Fibroblast of the conjunctiva (primary cell): ENCODE measurements at places on chromosomes 5 and 9.

- no peak for DNase-seq
Measured at GRCh38 chr5:174745590-174746103, 21.3 kb downstream of the MSX2 start.

DNA sequence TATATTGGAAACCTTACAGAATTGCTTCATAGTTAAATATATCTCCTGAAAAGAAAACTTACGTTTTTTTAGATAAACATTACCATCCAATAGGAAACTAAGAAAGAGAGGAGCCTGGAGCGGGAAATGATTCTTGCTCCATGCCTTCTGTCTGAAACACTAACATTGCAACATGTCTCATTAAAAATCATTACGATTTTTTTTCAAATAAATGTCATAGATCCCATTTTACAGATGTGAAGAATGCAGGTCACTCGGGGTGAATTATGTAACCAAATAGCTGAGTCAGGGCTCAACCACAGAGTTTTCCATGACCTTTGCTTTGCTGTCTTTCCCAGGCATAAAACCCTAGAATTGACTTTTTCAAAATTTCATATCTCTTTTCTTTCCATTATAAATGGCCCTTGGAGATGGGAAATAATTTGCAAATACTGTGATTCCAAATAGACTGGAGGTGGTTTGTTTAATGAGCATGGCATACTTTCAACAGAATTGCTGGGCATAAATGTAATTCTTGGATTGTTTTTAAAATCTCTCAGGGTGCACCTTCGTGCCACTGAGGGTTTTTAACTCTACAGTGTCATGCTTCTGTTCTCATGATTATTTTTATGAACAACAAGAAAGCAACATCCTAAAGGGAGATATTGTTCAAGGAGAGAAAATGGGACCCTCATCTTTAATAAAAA lies 302.8 kb downstream of the EBF1 start:
- no peak for DNase-seq

GRCh38 chr5:112417931-112418658 lies 982 bp downstream of the EPB41L4A start:
- no peak for DNase-seq

DNA sequence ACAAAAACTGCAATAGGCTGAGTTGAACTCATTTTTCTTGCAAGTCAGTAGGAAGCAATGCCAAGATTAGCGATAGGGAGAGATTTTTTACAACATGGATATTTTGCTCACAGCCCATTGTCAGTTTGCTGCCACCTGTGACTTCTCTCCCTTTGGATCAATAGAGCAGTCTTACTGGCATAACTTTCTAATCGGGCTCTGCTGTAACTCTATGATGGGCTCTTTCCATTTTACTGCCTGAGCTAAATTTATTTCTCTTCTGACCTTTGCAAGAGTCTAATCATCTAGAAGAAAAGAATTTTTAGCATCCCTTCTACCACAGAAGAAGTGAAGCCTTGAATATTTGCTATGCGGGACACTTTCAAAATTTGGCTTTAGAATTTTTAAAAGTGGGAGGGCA lies 53.6 kb upstream of the SGCD start:
- DNase-seq = no peak

- DNase-seq = peak; percentile 78
Measured at GRCh38 chr9:110650261-110650660, 18.3 kb upstream of the MUSK start.

DNA sequence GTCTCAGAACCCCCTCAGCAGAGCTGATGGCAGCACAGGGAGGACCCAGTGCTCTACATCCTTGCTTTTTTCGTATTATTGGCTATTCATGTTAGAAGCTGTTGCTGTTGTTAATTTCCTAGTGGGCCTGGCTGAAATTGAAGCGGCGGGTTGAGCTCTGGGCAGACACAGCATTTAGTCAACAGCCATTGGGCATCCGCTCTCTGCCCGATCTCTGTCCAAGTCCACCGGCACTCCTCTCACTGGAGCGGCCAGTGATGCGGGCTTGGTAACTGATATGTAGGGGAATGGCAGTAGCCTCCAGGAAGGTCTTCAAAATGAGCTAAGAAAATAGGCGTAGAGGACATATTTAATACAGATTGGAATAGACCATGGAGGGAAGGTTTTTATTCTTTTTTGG lies 1.3 kb upstream of the GARNL3 start:
- DNase-seq = no peak

DNA sequence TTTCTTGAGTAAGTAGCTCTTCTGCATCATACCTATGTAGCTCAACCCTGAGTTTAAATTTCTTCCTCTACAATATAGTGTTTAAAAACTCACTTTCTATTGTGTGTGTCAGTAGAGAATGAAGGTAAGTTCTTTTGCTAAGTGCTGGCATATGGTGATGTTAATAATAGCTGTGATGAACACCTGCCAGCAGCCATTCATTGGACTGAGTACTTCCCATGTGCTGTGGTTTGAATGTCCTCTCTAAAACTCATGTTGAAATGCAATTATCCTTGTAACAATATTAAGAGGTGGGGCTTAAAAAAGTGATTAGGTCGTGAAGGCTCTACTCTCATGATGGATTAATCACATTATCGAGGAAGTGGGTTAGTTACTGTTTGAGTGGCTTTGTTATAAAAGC lies 645.2 kb upstream of the RGMB start:
- no peak for DNase-seq

DNA sequence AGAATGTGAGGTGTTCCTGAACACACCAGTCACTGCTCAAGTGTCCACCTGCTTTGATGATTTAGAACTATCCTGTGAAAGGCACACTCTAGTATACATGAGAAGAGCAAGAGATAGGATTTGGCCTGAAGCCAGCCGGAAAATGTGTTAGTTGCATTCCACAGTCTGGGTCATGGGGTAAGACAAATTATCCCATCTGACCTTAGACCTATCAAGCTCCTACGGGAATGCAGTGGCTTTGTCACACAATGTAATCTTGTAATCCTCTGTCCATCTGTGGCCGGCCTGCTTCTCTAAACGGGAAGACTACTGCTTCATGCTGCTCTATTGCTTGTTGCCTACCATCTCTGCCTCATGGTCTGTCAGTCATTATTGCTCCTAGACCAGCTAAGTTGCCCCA lies 92.4 kb upstream of the PRRC1 start:
- no peak for DNase-seq

- no peak for DNase-seq
Measured at GRCh38 chr5:181088289-181088688, 42.7 kb downstream of the OR2V1 start.

DNA sequence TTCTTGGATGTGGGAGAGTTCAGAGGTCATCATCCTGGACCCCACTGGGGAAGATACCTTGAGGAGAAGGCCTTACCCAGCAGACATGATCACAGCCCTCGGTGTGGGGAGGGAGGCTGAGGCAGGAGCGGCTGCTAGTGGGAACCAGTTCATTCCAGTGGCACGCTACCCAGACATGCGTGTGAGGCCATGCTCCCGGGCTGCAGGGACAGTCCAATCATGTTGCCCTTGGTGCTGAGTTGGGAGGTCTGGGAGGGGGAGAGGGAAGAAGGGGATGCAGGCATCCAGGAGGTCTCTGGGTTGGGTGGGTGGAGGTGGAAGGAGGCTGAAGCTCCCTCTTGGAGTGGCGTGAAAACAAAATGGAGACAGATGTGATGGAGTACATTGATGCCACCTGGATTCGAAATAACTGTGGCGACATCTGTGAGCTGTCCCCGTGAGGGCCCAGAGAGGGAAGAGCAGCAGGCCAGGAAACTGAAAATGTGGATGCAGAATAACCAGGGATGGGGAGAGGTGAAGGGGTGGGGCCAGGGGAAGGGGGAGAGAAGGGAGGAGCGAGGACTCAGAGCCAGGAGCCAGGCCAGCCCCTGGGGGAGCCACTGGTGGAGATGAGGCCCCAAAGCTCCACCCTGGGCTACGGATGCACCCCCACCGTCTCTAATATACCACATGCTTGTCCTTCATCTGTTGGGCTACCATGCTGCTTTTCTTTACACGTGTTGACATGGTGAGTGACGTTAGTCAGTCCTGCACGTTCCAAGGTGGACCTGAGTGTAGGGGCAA lies 16.2 kb downstream of the NDUFS6 start:
- DNase-seq = no peak

DNA sequence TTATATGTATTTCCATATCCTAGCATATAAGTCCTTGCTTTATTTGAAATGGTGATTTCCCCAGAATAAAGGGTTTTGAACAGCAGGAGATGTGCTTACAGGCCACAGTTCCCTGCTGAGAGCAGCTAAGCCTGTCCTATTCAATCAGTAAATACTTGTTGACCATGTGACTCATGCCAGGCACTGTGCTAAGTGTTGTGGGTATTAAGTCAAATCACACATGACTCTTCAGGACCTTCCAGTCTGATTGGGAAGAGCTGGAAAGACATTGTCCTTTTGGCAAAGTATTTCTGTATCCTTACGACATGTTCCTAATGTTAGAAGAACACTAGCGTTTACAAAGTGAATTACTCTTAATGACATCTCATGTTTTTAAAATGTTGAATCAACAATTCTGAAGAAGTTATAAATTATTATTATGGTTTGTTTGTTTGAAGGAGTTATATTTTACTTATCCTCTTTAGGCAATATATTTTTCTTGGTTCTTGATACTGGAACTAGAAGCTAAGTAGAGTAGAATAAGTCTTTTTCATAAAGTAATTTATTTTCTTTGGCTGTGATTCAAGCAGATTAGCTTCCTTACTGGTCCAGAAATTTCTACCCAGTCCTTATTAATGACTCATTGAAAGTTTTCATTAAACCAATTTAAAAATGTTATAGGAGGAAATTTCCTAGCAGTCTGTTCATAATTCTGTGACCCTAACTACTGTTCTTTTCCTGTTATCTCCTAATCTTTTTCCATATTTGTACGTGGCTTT lies 82.1 kb downstream of the GAPVD1 start:
- peak; percentile 51 for DNase-seq

DNA sequence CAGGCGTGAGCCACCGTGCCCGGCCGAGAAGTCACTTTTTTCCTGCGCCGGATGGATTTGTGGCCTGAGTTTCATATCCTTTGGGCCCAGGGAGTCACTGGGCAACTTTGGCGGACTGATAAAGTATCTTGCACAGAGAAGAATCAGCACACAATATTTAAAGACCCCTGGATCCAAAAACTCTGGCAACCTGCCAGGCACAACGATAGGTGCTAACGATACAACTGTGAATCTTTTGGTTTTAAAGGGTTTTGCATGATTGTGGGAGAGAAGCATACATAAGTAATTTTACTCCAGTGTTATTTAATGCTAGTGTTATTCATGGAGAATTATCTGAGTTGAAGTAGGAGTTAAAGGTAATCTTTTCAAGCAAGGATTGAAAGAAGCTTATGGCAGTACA lies 85.3 kb downstream of the TAF11L14 start:
- no peak for DNase-seq

- DNase-seq = no peak
Measured at GRCh38 chr5:113446358-113446927, 11.7 kb upstream of the TSSK1B start.

- no peak for DNase-seq
Measured at GRCh38 chr5:159836691-159837090, 79.6 kb upstream of the ADRA1B start.

DNA sequence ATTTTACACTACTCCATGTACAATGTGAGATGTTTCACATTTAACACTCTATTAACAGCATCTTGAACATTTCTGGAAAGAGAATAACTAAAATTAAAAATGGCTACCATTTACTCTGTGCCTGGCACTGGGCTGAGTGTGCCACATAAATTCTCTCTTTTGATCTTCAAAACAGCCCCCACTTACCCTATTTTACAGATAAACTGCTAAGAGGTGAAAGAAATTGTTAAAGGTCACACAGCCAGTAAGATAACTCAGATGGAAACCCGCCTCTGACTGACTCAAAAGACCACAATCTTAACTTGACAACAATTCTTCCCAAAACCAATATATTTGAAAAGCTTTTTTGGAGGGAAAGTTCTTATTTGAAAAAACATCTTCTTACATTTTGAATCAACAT lies 97.3 kb downstream of the MAPKAP1 start:
- no peak for DNase-seq

GRCh38 chr5:32123058-32123805 lies 50.9 kb downstream of the GOLPH3 start:
- no peak for DNase-seq

DNA sequence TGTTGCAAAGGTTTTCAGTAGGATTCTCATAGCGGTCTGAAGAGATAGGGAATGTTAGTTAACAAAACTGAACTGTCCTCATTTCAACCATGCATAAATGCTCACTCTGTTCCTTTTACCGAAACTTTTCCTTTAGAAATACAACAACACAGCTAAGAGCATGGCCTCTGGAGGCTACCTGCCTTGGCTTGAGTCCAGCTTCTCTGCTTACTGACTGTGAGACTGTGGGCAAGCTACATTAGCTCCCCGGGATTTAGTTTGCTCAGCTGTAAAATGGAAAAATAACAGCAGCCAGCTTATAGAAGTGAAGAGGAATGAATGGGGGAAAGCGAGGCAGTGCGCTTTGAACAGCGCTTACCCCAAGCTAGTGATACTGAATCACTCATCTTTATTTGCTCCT lies 507.9 kb upstream of the DAP start:
- DNase-seq = no peak

GRCh38 chr9:133521122-133522072 lies 3.4 kb downstream of the MYMK start:
- no peak for DNase-seq

DNA sequence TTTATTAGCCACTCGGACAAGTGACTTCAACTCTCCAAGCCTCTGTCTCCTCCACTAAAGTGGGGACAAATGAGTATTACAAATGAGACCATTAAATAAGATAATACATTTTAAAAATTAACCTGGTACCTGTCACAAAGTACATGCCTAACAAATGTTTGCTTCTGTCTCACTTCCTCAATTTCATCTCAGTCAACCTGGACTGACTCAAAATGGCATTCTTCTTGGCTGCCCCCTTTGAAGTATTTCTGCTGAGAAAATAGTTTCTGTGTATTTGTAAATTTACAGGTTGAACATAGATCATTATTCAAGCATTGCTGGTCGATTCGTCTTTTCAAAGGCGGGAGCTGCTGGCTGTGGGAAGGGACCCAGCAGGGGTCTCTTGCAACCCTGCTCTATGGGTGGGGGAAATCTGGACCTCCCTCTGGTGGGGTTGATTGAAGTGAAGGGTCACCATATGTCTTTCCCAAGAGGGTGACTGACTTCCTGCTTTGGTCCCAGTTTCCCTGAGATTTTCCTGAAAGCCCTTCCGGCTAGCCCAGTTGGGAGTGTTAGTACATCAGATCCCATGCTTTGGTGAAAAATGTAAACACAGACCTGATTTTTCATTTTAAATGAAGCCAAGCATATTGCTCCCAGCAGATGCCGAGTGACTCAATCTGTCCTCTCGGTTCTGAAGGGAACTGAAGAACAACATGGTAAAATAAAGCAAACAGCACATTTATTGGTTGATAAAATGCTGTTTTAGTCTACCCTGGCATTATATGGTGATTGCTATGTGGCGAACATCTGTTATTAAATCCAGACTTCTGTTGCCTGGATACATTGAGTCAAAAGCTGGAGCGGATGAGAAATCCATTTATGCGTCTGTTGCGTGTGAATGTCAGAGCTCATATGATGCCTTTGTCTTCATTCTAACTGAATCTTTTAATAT lies 73.0 kb downstream of the KCNIP1 start:
- peak; percentile 4 for DNase-seq

DNA sequence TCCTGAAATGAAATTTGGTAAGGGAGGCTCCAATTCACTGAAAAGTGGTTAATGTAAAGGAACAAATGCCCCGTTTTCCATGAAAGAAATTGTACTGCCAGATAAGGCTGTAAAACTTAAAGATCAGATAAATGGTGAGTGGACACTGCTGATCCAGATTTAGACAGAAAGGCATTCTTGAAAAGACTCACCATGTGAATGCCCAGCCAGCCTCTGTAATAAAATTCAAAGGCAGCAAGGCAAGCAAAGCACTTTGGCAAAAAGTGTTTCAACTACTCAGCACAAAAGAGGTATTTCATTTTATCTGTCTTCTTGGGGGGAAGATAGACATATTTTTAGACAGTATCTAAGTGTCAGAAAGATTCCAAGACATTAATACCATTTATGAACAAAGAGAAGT lies 133.6 kb downstream of the MLLT3 start:
- no peak for DNase-seq
